Left forelimb (tissue), 1 donor: ENCODE measurements at places on chromosomes 4 and X.

GRCh38 chrX:9352694-9353411, 112.0 kb upstream of the TBL1X start:
- no peak for DNase-seq

GRCh38 chr4:76744241-76744921, 153.6 kb downstream of the SOWAHB start:
- no peak for DNase-seq

DNA sequence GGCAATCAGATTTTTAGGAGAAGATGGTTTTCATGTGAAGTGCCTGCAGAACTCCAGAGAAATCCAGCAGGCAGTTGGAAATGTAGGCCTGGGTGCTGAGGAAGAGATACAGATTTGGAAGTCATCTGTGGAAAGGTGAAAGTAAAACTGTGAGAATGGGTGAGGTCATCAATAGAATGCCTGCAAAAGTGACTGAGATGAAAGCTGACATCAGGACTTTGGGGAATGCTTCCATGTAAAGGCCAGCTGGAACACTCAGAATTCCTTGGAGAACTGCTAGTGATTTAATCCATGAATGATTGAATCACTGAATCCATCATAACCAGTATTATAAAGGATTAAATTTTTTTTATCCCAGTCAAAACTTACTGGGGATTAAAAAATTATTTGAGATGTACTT, 124.5 kb upstream of the GIMD1 start:
- DNase-seq, result no peak

- DNase-seq, result no peak
Observed at GRCh38 chrX:133838761-133839676, 146.4 kb downstream of the GPC3 start.

DNA sequence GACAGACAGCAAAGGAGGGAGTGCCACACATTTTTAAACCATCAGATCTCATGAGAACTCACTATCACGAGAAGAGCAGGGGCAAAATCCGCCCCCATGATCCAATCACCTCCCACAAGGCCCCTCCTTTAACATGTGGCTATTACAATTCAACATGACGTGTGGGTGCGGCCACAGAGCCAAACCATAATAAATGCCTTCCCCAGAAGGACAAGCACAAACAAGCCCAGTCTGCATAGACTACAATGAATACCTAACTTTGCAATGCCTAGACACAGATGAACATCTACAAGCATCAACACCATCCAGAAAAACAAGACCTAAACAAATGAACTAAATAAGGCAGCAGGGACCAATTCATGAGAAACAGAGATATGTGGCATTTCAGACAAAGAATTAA, 12.3 kb downstream of the ETDA start:
- DNase-seq, result no peak

DNA sequence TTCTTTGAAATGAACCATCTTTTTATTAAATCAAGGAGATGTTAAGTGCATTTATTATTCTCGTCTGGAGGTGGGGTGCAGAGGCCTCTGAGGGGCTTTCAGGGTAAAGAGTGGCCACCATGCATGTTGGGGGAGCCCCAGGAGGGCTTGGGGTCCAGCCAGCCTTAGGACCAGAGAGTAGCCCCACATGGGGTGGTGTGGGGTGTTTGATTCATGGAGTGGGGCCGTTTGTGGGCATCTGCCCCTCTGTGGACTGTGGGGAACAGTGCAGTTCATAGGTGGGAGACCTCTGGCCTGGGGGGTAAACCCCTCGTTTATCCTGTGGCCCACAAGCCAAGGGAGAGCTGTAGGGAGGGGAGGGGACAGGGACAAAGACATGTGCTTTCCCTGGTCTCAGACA, 26.9 kb downstream of the HTRA3 start:
- no peak for DNase-seq

DNA sequence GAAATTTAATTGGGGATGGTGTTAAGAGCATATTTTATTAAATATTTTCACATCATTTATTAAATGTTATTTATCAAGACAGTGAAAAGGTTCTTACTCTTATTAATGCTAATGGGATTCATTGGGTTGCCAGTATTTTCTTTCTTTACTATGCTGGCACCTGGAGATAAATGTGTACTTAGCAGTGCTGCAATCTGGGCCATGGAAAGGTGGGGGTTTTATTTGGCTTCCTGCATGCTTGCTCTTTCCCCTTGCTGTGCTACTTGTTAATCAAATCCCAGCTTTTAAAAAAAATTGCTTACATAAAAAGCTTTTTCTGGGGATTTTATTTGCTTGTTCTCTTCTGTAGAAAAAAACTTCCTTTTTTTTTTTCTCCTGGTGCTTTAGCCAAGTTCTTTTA, 48.3 kb downstream of the ZAR1 start:
- no peak for DNase-seq

- DNase-seq, result no peak
Observed at GRCh38 chr4:7268941-7269340, 76.6 kb downstream of the SORCS2 start.

- DNase-seq, result no peak
Observed at GRCh38 chr4:142530728-142531127, 315.4 kb downstream of the INPP4B start.

DNA sequence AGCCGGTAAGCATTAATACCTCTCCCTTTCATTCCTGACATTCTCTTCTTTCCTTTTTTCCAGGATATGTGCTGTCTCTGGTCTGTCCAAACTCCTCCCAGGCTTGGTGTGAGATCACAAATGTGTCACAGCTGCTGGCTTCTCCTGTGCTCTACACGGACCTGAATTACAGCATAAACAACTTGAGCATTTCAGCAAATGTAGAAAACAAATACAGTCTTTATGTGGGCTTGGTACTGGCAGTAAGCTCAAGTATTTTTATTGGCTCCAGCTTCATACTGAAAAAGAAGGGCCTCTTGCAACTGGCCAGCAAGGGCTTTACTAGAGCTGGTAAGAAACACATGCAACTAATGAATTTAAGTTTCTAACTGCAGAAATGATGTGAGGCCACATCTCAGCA, 8.4 kb downstream of the NIPAL1 start:
- DNase-seq, result no peak

DNA sequence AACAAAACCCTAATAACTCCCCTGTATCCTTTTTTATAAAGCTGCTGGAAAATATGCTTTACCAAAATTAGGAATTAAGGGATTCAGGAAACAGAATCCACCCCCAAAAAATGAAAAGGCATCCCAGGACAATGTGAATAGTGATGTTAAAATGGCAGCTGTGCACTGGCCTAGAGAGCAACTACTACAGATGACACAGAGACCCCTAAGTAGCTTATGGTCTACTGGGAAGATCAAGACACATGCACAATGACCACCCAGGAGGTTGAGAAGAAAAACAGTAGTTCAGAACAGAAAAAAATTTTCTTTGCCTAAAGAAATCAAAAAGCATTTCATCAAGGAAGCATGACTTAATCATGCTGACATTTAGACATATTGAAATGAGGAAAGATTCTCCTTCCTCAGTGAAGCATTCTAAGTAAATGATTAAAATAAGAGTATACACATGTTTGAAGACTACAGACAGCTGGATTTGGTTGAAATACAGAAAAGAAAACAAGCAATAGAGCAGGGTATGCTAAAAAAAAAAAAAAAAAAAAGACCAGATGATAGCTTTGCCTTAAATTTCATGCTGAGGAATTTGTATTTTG, 117.3 kb downstream of the WDFY3 start:
- DNase-seq, result no peak

- DNase-seq, result no peak
Observed at GRCh38 chr4:141761926-141762325, 125.5 kb downstream of the IL15 start.

- DNase-seq, result no peak
Observed at GRCh38 chr4:181950372-181951127, 292.7 kb upstream of the TENM3 start.

- no peak for DNase-seq
Observed at GRCh38 chrX:25872786-25873185, 265.4 kb upstream of the MAGEB18 start.

- DNase-seq, result no peak
Observed at GRCh38 chr4:90127706-90128345, 632 bp downstream of the CCSER1 start.

DNA sequence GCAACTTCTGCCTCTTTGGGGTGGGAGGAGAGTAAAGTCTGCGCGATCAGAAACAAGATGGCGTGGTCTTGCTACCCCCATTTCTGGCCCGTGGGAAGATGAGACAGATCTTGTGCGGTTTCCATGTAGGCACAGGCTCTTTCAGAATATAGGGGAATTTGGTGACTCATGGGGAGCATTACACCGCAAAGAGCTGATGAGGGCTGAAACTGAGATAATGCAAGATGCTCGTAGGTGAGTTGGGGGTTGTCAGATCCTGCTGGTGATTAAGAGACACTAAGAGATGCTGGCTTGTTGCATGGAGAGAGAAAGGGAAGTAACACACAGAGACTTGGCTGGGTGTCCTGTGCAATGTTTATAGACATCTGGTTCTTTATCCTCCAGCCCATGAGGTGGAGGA, 1.5 kb downstream of the EVC start:
- peak; percentile 25 for DNase-seq

GRCh38 chrX:151902813-151903591, 9.7 kb upstream of the MAGEA4 start:
- DNase-seq, result no peak

- DNase-seq, result no peak
Observed at GRCh38 chrX:2390754-2391153, 110.0 kb downstream of the DHRSX start.

DNA sequence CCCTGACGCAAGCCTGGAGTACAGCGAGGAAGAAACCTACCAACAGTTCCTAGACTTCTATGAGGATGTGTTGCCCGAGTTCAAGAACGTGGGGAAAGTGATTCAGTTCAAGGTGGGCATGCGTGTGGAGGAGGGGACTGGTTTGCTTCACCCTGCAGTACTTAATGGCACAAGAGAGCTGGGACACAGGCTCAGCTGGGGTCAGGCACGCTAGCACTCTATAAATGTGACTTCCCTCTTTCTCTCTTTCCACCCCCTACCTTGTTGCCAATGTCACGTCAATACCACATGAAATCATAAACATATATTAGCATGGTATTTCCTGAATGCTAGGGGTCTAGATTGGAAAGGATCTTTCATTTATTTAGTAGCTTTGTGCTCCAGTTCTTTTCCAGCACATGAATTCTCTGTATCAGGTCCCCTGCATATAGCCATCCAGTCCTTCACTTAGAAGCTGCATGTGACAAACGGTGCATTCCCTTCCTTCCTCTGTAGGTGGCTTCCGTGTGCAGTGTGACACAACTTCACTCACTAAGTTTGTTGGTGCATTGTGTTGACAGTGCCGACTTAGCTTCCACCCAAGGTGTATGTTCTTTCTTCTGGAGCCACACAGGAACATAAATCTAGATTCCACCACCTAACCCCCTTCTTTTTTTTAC, 25.6 kb downstream of the ZRSR2 start:
- no peak for DNase-seq

- no peak for DNase-seq
Observed at GRCh38 chrX:152154050-152154449, 15.7 kb upstream of the MAGEA10 start.

DNA sequence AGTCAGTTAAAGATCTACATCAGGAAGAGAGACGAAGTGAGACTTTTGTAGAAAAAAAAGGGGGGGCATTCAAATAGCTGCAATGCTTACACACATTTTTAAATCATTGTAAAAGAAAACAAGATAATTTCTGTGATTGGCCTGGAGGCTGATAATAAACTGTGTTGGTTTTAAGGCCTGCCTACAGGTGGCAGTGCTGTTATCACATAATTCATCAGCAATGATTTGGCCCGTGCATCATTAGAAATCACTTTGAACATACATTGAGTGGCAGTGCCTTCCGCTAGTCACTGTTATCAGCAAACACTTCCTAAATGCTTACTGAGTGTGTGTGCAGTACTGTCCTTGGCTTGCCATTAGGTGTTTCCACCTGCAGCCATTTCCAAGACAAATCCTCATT, 831.9 kb downstream of the TRIML1 start:
- DNase-seq, result no peak

- no peak for DNase-seq
Observed at GRCh38 chrX:126165401-126165720, 728 bp downstream of the DCAF12L2 start.

- no peak for DNase-seq
Observed at GRCh38 chr4:3196670-3197359, 52.1 kb upstream of the MSANTD1 start.

DNA sequence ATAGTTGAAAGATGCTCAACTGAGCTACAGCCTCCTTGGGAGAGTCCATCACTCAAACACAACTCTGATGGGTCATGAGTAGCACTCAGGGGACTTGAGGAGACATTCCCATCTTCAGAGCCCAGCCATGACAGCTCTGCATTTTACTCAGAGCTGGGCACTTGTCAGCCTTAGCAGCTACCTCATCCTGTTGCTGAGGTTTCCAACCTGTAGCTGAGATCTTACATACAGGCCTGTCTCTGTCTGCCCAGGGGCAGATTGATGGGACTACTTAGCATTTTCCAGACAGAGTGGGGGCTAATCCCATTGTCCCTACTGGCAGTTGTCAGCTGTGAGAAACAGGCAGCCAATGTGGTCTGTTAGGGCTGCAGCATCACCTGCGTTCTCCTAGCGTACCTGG, 3.5 kb downstream of the FHDC1 start:
- DNase-seq, result no peak

DNA sequence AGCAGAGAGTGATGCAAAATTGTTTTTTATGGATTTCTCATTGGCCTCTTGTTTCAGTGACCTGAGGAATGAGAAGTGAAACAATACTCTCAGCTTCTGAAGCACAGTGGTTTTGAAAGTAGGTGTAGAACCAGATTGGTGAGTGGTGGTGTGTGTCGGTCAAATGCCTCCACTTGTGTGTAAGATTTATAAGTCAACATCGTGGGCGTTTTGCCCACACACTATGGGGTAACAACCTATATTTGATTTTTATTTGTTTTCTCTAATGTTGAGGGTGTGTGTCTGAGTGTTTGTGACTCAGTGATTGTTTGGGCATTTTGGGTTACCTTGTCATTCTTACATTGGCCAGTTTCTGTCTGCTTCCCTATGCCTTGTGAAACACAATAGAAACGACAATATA, 23.3 kb downstream of the ADGRL3 start:
- no peak for DNase-seq

- DNase-seq, result no peak
Observed at GRCh38 chrX:132483488-132483887, 5.3 kb downstream of the MBNL3 start.

DNA sequence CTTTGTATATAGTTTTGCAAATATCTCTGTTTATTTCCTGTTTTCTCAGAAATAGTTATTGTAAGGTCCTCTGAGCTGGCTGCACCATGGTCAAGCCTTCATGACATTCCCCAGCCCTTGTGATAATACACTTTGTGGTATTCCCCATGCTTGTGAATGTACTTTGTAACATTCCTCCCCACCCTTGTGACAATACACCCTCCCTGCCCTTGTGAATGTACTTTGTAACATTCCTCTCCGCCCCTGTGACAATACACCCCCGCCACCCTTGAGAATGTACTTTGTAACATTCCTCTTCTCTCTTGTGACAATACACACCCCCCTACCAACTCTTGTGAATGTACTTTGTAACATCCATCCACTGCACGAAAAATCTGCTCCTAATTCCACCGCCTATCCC, 530.7 kb downstream of the CENPC start:
- DNase-seq, result no peak

GRCh38 chrX:55107911-55108310, 19.1 kb downstream of the PAGE2 start:
- no peak for DNase-seq

GRCh38 chrX:19563327-19563726, 48.0 kb upstream of the MAP3K15 start:
- no peak for DNase-seq
